CD4-positive, alpha-beta T cell treated with Interleukin-17A for 4 hours (primary cell): ENCODE measurements at places on chromosomes 5 and 9.

GRCh38 chr9:20744036-20744630 lies 60.1 kb downstream of the FOCAD start:
- DNase-seq: no peak

GRCh38 chr5:162190-162564 lies 29.1 kb upstream of the LRRC14B start:
- no peak for DNase-seq

DNA sequence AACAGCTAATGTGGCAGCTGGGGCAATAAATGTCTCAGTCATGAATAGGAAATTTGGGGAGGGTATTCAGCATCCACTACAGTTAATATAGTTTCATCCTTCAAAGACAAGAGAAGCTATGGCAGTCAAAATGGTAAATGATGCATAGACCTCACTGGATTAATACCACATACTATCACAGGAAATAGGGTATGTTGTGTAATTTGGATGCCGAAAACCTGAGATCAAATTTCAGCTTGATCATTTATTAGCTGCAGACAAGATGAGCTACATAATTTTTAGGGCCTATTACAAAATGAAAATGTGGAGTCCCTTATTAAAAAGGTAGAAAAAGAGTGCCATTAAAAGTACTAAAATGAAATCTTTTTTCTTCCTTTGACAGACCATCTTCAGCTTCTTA lies 112.6 kb upstream of the MTAP start:
- no peak for DNase-seq

DNA sequence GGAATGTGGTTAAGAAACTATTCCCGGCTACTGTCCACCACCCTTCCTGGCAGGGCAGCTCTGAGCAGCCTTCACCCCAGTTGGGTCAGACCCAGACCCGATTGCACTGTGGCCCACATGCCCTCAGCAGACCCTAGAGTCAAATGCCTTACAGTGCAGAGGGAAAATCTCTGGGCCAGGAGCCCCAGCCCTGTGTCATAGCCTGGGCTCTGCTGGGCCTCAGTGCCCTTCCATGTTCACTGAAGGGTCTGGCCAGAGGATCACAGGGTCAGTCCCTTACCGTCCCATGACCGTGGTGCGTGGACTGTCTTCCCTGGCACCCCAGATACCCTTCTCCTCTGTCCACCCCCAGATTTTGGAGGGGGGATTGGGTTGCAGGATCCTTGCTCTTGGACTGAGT lies 73.5 kb upstream of the COL5A1 start:
- DNase-seq: no peak

- peak; percentile 33 for DNase-seq
Measured at GRCh38 chr5:173885475-173886010, 2.6 kb upstream of the CPEB4 start.

GRCh38 chr9:3138231-3139229 lies 294.6 kb upstream of the PUM3 start:
- no peak for DNase-seq

- DNase-seq: peak; percentile 85
Measured at GRCh38 chr9:34633851-34634550, 3.6 kb downstream of the SIGMAR1 start.

DNA sequence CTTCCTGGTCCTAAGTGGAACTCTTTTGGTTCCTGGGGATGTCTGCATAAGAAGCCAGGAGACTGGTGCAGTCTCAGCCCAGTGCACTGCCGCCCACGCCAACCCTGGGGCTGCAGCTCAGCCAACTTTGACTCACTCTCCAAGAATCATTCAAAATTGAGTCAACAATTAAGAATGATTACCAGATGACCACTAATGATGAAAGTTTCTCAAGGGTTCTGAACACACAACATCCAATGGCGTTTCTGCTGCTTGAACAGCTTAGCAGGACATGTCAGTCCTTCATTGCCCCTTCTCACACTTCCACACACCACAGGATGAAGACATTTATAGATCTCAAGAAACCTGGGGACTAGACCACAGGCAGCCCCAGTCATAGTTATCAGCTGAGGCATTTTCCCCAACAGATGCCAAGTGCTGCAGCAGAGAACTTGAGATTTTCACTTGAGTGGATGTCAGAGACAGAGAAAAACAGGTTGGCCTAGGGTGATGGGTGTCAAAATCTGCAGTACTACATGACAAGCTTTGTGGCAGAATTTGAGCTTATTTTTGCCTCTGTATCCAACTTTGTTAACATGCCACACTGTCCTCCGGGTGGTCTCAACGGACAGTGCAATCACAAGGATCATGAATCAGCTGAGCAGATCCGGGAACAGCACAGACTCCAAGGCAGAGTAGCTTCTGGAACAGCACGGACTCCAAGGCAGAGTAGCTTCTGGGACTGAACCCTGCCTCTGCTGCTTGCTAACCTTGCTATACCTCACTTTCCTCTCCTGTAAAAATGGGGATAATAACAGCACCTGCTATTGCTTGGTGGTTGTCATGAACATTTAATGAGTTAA lies 356.1 kb downstream of the SPOCK1 start:
- no peak for DNase-seq

DNA sequence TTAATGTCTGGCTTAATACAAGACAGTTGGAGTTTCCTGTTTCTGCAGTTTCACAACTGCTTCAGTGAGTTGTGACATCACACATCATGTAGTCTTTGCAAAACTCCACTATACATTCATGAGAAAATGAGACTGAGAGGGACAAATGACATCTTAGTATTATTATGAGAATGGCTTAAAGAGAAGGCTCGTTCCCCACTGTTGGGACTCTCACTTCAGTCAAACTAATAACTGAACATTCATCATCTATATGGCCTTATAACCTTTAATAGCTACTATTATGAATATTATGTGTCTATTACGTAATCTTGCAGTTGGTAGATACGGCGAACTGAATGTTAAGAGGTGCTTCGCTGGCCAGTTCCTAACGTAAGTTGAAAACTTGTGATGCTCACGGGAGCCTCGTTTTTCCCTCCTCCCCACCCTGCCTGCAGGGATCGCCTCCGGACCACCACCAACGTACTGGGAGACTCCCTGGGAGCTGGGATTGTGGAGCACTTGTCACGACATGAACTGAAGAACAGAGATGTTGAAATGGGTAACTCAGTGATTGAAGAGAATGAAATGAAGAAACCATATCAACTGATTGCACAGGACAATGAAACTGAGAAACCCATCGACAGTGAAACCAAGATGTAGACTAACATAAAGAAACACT lies 79.4 kb downstream of the SLC1A3 start:
- DNase-seq: no peak

GRCh38 chr5:74332682-74333081 lies 307.8 kb downstream of the ENC1 start:
- no peak for DNase-seq

DNA sequence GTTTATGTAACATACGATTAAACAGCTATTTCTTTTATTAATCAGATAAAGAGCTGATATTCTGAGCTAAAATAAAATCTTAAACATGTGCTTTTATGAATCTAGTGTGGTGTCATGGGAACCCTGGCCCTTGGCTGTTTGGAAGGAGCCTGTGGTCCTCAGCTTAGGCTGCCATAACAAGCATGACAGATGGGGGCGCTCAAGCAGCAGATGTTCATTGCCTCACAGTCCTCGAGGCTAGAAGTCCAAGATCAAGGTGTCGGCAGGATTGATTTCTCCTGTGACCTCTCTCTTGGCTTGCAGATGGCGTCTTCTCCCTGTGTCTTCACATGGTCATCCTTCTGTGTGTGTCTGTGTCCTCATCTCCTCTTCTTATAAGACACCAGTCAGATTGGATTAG lies 448.2 kb downstream of the GADD45G start:
- no peak for DNase-seq

- DNase-seq: no peak
Measured at GRCh38 chr5:117893211-117893610, 1095.1 kb downstream of the DTWD2 start.

- no peak for DNase-seq
Measured at GRCh38 chr5:104815212-104815611, 1252.6 kb upstream of the NUDT12 start.

GRCh38 chr5:136086783-136087566 lies 45.7 kb upstream of the SMAD5 start:
- no peak for DNase-seq

DNA sequence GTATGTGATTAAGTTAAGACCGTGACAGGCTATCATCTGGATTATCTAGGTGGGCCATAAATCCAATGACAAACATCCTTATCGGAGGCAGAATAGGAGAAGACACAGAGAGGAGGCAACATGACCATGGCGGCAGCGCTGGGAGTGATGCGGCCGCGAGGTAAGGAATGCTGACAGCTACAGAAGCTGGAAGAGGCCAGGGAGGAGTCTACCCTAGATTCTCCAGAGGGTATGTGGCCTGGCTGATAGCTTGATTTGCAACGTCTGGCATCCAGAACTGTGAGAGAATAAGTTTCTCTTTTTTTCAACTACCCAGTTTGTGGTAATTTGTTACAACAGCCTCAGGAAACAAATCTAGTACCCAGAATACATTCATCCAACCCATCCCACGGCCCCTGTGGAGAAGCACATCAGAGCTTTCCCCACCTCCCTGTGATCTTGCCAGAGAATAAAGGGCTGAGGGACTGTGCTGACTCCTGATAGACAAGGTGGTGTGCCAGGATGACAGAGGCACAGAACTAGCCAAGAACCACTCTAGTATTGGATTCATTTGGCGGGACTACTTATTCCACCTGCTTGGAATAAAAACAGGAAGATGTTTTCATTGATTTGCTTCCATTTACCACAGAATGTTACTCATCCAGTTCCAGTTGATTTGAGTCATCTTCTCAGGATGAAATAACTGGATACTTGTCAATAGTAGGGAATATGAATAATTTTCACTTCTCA lies 187.4 kb downstream of the MAN2A1 start:
- DNase-seq: no peak

DNA sequence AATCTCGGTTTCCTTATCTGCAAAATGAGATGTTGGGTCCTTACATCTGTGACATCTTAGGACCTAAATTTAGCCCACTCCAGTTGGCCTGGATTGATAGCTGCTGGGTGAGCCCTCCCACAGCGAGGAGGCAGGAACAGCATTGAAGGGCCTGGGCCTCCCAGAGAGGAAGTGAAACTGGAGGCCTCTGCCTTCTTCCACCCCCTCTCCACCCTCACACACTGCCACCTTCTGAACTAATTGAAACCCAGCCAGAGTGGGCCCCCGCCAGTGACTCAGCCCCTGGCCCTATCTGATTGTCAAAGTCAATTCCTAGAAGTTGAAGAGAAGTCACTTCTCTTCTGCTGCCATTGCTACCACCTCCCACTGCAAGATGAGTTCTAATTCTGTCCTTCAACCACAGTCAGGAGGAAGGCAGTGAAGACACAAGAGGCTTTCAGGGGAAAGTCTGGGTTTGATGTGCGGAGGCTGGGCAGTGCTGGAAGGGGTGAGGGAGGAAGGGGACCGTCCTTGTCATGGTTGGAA lies 55.2 kb upstream of the NEK6 start:
- DNase-seq: peak; percentile 63

DNA sequence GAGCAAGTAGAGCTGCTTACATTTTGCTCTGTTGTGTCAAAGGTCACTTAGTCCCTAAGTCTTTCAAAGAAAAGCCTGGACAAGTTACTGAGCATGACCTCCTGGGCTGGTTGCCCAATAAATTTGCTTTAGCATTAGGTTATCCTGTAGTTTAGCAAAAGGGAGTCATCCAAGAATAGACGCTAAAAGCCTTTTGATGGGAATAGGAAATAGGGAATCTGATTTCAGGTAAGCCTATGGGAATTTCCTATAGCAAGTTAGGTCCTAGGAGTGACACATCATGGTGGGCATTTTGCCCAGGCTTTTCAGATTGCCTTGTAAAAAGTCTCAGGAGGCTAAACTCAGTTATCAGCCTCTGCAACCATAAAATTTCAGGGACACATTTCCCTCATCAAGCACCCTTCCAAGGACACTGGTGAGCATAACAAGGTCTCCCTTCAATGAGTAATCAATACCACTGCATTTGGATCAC lies 67.6 kb upstream of the RANBP3L start:
- no peak for DNase-seq

DNA sequence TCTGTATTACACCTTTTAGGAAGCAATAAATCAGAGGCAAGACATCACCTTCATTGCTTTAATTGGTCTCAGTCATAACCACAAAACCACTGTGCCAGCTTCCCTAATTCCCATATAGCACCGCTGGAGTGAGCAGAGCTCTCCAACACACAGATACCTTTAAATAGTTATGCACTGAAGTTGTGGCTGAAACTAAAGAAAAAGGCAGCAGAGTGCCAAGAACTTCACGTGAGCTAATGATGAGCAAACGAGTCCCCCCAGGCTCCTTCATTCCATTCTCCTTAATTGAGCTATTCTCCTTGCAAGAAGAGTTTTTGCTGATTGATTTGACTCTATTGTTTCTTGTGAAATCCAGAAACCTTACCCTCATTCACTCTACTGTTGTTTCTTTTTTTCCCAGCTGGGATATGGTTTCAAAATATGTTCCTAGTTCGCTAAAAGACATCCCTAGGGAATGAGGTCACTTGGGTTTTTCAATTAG lies 501.5 kb downstream of the SPATA31D1 start:
- no peak for DNase-seq

GRCh38 chr5:67942421-67942820 lies 273.1 kb upstream of the PIK3R1 start:
- no peak for DNase-seq

GRCh38 chr9:132754236-132754635 lies 84.0 kb downstream of the GTF3C4 start:
- DNase-seq: no peak

GRCh38 chr5:133552925-133553525 lies 59.3 kb downstream of the FSTL4 start:
- peak; percentile 51 for DNase-seq

GRCh38 chr9:127159949-127160610 lies 37.6 kb upstream of the ANGPTL2 start:
- no peak for DNase-seq

DNA sequence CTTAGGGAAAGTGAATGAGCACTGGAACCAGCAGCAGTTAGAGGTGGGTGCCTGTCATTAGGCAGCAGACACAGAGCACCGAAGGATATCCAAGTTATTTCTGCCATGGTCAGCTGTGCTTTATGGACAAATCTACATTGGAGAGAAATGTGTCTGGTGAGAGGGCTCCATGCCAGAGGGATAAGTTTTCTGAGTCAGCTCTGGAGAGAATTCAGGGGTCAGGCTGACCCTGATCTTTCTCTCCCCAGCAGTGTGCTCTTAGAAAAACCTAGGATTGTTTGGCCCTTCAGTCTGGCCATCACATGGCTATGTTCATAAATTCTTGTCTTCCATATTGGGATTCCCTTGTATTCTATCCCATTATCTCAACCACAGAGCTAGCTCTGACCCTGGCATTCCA lies 8.9 kb upstream of the IL17B start:
- DNase-seq: no peak

DNA sequence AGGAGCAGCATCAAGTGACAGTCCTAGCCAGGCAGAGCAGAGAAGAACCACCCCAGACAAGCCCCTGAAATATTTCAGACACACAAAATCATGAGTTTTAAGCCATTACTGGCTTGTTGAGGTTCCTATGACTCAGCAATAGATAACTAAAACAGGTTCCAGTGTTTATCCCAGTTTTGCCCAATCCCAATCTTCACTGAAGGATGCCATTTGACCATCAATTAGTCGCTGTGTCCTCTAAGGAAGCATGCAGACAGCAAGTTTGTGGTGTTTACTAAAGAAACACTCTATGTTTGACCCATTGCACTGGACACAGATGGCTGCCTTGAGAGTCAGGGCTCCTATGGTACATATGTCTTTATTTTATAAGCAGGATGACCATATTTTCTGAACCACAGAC lies 186.7 kb downstream of the SYK start:
- DNase-seq: no peak

GRCh38 chr5:172486451-172486850 lies 32.1 kb upstream of the SH3PXD2B start:
- DNase-seq: no peak

- no peak for DNase-seq
Measured at GRCh38 chr9:27489087-27489876, 34.8 kb upstream of the IFNK start.
